HFFc6 (cell line): ENCODE measurements at places on chromosomes 7 and 10.

- peak; percentile 90 for DNase-seq
Measured at GRCh38 chr7:112422842-112423496, 27.3 kb upstream of the IFRD1 start.

GRCh38 chr10:26697163-26697921, at the start of gene PDSS1:
PDSS1 (plus strand) TSS chr10:26697701; CDS start chr10:26697712, 11 bp downstream.
- DNase-seq, result peak; percentile 43

DNA sequence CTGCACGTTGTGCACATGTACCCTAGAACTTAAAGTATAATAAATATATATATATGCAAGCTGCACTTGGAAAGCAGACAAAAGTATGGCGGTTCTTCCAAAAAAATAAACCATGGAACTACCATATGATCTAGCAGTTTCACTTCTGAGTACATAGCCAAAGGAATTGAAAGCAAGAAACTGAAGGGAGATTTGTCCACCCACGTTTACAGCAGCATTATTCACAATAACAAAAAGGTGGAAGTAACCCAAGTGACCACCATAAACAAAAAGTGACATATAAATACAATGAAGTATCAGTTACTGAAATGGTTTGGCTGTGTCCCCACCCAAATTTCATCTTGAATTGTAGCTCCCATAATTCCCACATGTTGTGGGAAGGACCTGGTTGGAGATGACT, 525.3 kb upstream of the CELF2 start:
- DNase-seq, result no peak

GRCh38 chr10:12387561-12388210, 38.3 kb downstream of the CAMK1D start:
- DNase-seq, result no peak

- DNase-seq, result no peak
Measured at GRCh38 chr10:131440405-131441360, 129.2 kb upstream of the TCERG1L start.

GRCh38 chr7:80187279-80187678, 52.6 kb downstream of the GNAI1 start:
- no peak for DNase-seq

DNA sequence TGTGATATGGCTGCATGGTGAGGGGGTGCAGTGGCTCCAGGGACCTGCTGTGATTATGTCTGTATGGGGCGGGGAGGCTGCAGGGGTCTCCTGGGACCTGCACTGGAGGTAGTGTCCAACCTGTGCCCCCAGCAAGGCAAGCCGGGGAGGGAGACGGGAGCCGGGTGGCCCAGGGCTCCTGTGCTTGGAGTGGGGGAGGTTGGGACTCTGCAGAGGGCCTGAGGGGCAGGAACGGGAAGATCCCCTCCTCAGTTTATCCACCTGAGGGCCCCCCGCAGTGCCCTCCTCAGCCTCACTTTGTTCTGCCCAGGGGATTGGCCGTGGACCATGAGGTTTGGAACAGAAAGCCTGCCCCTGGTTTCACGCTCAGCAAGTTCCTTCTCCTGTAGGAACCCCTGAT, 22.8 kb upstream of the PWWP2B start:
- no peak for DNase-seq

- DNase-seq, result no peak
Measured at GRCh38 chr7:2452074-2452507, 24.1 kb downstream of the GRIFIN start.

GRCh38 chr10:26441491-26442214, 3.5 kb downstream of the APBB1IP start:
- peak; percentile 74 for DNase-seq

DNA sequence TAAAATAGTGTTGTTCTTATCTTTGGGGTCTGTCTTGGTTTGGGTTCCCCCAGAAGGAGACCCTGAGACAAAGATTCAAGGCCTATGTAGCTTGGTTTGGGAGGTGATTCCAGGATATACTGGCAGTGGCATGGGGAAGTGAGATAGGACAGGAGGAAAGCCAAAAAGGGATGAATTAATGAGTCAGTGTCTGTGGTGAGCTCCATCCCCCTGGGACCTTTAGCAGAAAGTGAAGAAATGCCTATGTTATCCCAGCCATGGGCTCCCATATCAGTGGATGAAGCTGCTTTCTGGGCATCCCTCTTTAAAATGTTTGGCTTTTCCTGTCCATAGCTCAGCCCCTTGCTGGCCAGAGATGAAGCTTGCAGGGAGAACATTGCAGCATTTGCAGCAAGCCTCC, 217.0 kb upstream of the CTBP2 start:
- no peak for DNase-seq

- no peak for DNase-seq
Measured at GRCh38 chr7:86012971-86013370, 630.7 kb upstream of the GRM3 start.

GRCh38 chr7:99399597-99399996, 8.8 kb downstream of the PDAP1 start:
- DNase-seq, result no peak

- no peak for DNase-seq
Measured at GRCh38 chr7:70744492-70744891, 387.5 kb upstream of the GALNT17 start.
